ENCODE measurements at places on chromosomes 6 and 20. TPM values are rescaled to one million over a fixed set of nuclear protein-coding genes. Genes with fewer than 3 reads are reported as not detected.

DNA sequence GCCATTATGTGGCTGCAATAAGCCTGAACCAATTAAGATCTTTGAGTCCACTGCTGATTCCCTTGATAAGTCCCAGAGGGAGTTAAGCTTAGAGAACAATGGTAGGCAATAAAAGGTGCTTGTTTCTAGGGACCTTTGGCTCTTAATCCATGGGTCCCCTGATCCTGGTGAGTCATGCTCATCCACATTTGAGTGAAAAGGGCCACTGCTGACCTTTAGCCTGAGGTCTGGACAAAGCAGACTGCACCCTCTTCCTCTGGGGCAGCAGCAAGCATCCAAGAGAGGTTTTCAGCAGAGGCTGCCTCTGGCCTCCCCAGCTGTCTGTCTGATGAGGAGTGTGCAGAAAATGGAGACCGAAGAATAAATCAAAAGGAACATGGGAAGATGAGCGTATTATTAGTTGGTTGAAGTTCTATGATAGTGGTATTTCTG is 16.1 kb upstream of the SCGN start:
- DNase-seq = no peak

DNA sequence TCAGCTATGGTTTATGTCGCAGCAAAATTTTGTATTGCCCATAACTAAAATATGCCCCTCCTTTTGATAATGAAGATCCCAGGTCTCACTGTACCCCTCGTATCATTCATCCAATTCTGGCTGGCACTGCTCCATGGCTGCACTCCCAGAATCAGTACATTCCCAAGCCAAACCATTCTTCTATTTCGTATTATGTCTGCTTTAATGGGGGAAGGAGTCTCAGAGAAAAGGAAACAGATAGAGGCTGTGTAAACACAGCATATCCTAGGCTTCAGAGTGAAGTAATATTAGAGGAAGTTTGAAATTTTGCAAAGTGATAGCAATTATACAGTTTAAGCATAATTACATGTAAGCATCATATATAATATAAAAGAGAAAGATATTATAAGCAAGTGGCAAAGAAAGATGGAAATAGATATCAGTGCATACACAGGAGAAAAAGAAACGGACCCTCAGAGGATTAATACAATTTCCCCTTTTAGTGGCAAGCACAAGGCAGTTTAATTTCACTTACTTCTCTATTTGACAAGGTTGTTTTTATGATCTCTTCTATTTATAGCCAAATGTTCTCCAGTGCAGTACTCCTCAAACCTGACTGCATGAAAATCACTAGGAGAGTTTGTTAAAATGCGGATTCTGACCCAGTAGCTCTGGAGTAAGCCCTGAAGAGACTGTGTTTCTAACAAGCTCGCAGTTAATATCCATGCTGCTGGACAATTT is 56.5 kb upstream of the TENT5A start:
- DNase-seq = peak; percentile 15

DNA sequence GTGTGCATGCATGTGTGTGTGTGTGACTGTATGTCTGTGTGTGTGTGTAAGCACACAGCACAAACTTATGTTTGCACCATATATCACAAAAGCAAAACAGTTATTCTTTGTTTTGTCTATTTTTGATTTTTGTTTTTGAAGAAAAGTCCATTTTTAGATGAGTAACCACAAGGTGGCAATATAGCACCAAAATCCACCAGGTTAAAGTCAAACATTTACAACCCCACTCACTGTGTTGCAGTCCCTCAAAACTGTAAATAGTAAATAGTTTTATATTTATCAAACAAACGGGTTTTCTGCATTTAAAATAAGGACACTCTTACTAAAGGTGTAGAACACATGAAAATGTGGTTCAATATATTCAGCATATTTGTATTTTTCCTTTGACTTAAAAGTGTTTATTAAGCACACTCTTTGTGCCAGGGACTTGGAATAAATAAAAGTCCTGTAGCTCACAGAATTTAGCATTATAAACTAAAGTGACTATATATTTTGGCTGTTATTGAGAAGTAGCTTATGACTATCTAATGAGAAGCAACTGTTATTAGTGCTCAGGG is 118.5 kb downstream of the GFRAL start:
- peak; percentile 60 for DNase-seq

DNA sequence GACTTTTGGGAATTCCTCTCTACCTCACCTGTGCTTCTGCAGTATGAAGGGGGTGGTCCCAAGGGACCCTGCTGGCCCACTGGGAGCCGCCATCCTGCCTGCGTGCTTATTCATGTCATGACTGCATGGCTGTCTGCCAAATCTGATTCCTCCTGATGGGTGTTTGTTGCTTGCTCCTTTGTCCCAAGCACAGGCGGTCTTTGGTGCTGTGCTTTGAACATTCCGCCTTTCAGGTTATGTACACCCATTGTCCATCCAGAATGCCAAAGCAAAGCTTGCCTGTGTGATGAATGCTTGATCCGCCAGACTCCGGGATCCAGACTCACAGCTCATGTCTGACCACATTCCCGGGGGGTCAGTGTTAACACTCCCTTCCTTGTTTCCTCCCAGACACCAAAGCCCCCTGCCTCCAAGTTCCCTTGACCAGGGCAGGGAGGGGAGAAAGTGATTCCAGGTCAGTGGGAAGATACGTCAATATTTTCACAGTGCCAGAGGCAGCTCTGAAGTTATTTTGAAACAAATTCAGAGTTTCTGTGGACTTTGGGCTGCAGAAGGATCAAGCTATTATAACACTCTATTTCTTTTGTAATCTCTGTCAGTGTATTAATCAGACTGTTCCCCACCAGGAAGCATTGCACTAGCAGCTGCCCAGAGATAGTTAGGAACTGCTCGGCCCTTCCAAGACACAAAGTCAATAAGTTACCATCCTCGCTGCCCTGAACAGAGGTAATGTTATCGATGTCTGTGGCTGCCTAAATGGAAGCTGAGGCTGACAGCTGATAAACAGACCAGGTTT is 9.5 kb downstream of the DAAM2 start:
- no peak for DNase-seq

DNA sequence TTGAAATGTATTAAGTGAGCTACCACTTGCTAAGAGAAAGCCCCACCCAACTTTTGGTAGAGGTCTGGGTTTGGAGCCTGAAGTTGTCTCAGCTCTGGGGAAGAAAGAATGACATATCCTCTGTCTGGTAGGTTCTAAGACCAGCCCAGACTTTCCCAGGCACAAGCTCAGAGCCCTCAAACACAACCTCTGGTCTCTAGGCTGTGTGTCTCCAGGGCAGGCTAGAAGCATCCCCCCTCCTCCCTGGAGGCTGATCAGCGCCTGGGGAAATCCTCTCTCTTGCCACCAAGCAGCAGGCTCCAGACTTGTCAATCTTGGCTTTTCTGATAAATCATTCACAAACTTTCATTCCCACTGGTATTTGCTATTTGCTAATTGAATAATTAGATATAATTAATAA is 226.5 kb upstream of the CST7 start:
- DNase-seq = no peak

DNA sequence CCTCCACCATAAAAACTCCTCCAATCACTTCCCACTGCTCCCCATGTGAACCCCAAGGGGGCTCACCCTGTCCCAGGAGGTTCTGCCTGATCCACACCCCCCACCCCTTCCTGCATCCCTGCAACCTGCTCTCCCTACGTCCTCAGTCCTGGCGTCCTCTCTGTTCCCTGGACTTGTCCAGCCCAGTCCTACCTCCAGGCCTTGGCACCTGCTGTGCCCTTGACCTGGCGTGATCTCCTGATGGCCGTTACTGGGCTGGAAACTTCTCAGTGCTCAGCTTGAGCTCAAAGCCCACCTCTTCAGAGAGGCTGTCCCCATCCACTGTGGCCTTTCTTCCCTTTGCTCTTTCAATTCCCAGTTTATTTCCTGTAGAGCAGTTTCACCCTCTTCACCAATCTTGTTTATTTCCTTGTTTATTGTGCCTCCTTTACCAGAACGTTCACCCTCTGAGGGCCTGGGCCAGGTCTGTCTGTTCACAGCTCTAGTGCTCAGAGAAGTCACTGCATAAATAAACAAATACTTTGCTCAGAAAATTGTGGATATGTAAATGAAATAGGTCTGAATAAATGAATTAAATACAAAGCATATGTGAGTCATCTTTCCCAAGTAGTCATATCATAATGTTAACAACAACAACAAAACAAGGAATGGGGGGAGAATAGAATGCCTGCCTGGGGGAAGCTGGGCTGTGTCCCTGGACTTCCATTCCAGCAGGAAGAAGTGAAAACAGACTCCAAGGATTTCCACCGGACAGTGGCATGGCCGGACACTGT is 175.7 kb upstream of the SULF2 start:
- DNase-seq = no peak

GRCh38 chr20:63856098-63856511 is 5.2 kb upstream of the ABHD16B start:
- no peak for DNase-seq

- no peak for DNase-seq
Measured at GRCh38 chr20:5674176-5674660, 76.0 kb upstream of the SHLD1 start.

- peak; percentile 45 for DNase-seq
Measured at GRCh38 chr20:62367136-62367632, at the start of gene LAMA5. Gene LAMA5, minus strand, starts transcription at chr20:62367312. Its CDS starts 67 bp downstream, at chr20:62367245.

- DNase-seq = peak; percentile 73
Measured at GRCh38 chr20:45011108-45011526, 44.8 kb downstream of the STK4 start.

DNA sequence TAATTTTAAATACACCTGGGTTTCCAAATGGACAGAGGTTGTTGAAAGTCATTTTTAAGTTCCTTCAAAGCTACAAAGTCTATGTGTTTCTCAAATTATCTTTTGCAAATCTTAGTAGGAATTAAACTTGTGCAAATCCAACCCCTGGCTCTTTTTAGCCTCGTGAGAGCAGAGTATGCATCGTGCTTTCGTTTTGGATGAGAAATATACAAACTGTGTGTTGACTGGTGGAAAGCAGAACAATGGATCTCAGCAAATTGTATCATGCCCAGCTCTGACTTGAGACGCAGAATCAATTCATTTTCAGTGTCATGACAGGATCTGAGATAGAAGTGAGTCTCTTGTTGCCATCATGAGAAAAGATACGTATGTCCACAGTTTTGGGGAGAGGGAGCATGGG is 542.4 kb upstream of the FLRT3 start:
- DNase-seq = no peak

GRCh38 chr6:25057111-25057905 is 121.5 kb upstream of the RIPOR2 start:
- DNase-seq = no peak

GRCh38 chr6:165846123-165846966 is 183.3 kb upstream of the PDE10A start:
- DNase-seq = peak; percentile 29

DNA sequence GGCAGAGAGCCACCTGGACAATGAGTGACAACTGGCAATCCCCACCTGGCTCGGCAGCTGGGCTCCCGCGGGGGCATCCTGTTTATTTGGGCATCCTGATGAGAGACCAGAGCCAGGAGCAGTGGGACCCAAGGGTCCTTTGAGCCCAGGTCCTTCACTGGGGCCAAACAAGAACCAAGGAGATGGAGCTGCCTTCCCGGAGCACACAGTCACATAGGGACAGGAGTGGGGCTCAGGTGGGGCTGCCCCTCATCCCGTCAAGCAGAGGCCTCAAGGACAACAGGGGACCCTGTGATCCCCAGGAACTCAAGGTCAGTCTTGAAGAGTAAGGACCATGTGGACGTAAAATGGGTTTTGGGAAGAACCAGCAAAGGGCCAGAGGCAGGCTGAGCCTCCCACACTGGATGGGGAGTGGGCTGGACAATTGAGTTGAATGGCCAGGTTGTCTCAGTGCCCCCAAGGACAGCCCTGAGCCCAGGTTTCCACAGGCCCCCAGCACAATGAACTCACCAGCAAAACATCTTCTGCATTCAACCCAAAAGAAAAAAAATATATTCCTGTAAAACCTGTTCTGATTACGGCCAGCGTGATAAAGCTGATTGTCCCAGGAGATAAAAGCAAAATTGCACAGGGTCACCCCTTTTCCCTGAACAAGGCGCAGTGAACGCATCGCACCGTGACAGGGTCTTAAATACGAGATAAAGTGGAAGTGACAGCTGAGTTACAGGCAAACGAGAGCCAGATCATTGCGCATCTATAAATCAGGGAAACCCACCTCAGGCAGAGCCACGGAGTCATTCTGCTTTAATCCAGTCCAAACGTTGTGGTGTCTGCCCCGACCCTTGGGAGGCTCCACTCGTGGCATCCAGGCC is 86.2 kb downstream of the ANKRD60 start:
- DNase-seq = no peak

GRCh38 chr20:26209171-26209941 is 512.7 kb upstream of the ZNF337 start:
- DNase-seq = peak; percentile 10

- DNase-seq = no peak
Measured at GRCh38 chr20:10492844-10493243, 57.7 kb downstream of the SLX4IP start.

- no peak for DNase-seq
Measured at GRCh38 chr6:8481727-8482126, 46.4 kb upstream of the SLC35B3 start.

GRCh38 chr20:34824806-34825529 is 483 bp downstream of the NCOA6 start:
- DNase-seq = peak; percentile 43

- DNase-seq = peak; percentile 18
Measured at GRCh38 chr6:157405986-157406385, 25.0 kb downstream of the ZDHHC14 start.

DNA sequence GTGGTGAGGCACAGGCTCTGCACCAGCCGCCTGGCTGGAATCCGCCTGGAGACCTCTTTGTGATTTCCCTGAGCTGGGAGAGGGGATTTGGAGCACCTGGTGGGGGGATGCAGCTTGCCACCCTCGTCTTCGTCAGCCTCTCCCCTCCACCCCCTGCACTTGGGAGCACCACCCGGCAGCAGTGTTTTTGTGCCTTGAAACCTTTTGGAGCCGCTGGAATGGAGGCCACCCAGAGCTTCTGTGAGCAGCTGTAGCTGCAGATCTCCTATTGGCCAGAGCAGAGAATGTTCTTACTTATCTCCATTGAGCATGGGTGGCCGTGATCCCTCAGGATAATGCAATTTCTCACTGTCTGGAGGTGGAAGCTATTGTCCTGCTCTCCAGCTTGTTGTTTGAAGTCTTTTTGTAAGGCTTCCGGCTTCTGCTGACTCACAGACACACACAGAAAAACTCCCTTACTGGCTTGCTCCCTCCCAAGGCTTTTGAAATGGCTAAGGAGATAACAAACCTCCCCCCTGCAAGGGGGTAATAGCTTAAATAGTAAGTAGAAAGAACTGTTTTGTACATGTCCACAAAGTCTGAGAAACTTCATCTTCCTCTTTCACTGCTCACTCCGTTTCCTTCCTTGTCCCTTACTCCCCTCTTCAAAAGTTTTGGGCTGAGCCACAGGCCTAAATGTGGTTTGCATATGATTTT is 271.2 kb downstream of the PRL start:
- peak; percentile 56 for DNase-seq

GRCh38 chr6:94735270-94735669 is 842.1 kb upstream of the MANEA start:
- DNase-seq = no peak

- DNase-seq = no peak
Measured at GRCh38 chr6:21382821-21383449, 210.6 kb upstream of the SOX4 start.

GRCh38 chr6:156262014-156262413 is 515.2 kb upstream of the ARID1B start:
- DNase-seq = no peak

GRCh38 chr6:76790881-76791280 is 672.4 kb downstream of the HTR1B start:
- DNase-seq = no peak

The ANKEF1 gene
- total RNA-seq = 0.97 TPM

The HRH3 gene
- total RNA-seq = not detected

The JPH2 gene
- 50.5 TPM for total RNA-seq

The PNLDC1 gene
- total RNA-seq = 0.32 TPM

The XPO5 gene
- 28.0 TPM for total RNA-seq

The SIM1 gene
- total RNA-seq = not detected

The ADTRP gene
- 1.3 TPM for total RNA-seq

The MUC22 gene
- not detected for total RNA-seq

The PAX1 gene
- not detected for total RNA-seq

The TMEM200A gene
- total RNA-seq = 47.7 TPM
